ENCODE measurements at places on chromosomes 5 and 9.

- no peak for ATAC-seq
Measured at GRCh38 chr9:136036050-136036449, 59.0 kb downstream of the NACC2 start.

GRCh38 chr5:180100621-180101450, 29.3 kb upstream of the RNF130 start:
- ATAC-seq = no peak

- no peak for ATAC-seq
Measured at GRCh38 chr9:28179893-28180292, 606.6 kb upstream of the C9orf72 start.

- no peak for ATAC-seq
Measured at GRCh38 chr9:92846662-92847145, 31.1 kb downstream of the ZNF484 start.

GRCh38 chr9:109451311-109452025, 46.6 kb downstream of the PTPN3 start:
- no peak for ATAC-seq

- no peak for ATAC-seq
Measured at GRCh38 chr5:72379936-72380335, 59.8 kb downstream of the PTCD2 start.

DNA sequence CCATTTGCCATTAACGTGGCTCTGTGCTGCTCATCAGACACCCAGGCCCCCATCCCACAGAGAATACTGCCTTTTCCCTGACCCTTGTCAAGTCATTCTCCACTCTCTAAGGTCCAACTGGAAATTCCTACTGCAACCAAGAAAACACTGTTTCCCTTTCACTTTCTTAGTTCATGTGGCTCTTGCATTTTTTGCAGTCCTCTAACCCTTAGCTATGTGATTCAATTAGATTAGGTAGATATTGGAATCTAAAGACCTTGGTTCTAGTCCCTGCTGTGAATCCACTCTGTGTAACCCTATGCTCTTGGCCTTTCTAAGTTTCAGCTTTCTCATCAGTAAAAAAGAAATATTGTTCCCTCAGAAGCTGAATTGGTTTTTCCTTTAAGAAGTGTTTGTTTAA, 649.4 kb downstream of the CCDC171 start:
- no peak for ATAC-seq
